ENCODE measurements at places on chromosomes 7 and 10. TPM values are rescaled to one million over a fixed set of nuclear protein-coding genes. Genes with fewer than 3 reads are reported as not detected.

DNA sequence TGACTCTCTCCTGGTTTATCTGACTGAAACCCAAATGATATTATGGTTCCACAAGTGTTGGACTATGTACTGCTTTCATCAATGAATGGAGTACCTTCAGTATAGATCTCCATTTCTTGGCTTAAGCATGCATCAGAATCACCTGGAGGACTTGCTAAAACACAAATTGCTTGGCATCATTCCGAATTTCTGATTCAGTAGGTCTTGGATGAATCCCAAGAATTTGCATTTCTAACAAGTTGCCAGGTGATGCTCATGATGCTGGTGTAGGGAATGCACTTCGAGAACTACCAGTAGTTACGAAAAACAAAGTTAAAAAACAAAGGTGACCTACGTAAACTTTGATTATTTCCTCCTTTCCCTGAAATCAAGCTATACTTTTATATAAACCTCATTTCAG, 119.0 kb upstream of the FEZF1 start:
- H3K4me3 ChIP-seq = no peak overlapping the region
- no peaks in the 10 kb centered on the region for H3K36me3 ChIP-seq
- DNase-seq = no peak
- no peaks in the 10 kb centered on the region for H3K4me1 ChIP-seq

DNA sequence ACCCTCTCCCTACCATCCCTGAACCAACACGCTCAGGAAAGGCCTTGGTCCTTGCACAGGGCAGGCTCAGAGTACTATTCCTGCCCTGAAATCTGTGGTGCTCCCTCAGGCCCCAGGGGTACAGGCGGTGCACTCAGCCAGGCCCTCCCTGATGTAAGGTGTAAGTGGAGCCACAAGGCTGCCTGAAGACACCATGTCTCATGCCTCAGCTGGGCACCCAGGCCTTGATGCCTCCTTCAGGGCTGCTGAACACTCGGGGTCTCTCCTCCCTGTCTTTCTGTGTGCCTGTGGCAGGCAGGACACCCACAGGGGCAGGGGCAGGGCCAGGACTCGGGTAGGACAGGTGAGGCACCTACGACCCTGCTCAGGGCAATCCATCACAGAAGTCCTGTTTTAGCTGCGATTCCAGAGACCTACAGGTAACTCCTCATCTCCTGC, 22.9 kb upstream of the ANTXRL start:
- H3K36me3 ChIP-seq = no peaks in the 10 kb centered on the region
- no peak overlapping the region for H3K4me3 ChIP-seq
- DNase-seq = no peak
- no peaks in the 10 kb centered on the region for H3K4me1 ChIP-seq
- no peak overlapping the region for H3K27ac ChIP-seq

SLK gene
- 58.0 TPM for total RNA-seq

DNA sequence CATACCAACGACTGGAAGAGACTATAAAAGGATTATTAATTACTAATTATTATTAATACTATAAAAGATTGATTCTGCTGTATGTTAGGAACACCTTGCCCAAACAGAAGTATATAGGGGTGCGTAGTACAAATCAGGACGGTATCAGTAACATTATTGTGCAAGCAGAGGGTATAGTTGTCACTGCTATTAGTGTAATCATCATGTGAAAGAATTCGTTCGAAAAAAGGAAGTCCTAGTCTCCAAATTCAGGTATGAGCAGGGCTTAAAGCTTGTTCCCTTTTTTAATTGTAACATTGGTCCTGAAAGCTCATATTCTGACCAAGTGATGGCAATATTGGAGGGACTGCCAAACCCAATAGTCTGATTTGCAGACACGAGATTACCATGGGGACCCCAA, 81.8 kb downstream of the THSD7A start:
- no peak overlapping the region for H3K27ac ChIP-seq
- H3K4me1 ChIP-seq = no peaks in the 10 kb centered on the region
- H3K4me3 ChIP-seq = no peak overlapping the region
- H3K27me3 ChIP-seq = no peaks in the 10 kb centered on the region
- no peaks in the 10 kb centered on the region for H3K36me3 ChIP-seq

DNA sequence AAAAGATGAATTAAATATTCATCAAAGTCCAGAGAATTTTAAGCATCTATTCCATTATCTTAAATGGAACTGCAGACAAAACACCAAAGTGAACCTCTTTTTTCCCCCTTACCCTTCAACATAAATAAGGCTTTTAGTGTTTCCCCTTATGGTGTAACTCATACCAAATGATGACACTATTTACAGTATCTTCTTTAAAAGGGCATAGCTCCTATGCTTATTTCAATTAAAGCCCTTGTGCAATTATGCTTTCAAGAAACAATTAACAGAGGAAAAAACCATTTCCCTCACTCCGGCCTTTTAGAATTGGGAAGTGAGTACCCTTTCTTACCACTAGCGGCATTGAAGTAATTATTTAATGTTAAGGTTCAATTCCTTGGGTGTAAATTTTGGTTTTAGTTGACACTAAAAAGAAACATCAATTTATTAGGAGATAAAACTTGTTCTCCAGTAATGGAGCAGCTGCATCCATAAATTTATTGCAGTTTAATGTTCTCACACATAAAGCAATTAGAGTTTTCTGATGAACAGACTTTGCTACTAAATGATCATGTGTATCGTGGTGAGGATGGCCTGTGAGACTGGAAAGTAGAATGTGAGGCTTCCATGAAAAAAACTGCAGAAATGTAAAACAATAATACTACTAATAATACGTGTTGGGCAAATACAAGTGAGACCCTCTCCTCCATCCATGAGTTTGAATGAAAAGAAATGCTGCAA, 661.3 kb downstream of the PARD3 start:
- H3K4me3 ChIP-seq = no peak overlapping the region
- H3K36me3 ChIP-seq = no peaks in the 10 kb centered on the region
- no peak for DNase-seq
- H3K4me1 ChIP-seq = peaks cover 11% of the 10 kb centered on the region
- H3K27ac ChIP-seq = no peak overlapping the region

DNA sequence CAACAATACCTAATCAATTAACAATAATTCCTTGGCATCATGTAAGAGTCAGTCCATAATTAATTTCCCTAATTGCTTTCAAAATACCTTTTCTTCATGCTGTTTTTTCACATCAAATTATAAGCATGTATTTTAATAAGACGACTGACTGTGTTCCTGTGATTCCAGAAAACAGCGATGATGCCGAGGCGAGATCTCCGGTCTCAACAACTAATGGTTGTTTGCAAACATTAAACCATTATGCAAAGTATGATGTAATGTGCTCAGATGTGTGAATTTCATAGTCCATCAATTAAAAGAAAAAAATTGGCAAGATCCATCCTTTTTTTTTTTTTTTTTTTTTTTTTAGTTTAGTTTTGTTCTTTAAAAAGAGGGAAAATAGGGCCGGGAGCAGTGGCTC, 44.5 kb upstream of the PIP4K2A start:
- H3K27ac ChIP-seq = no peak overlapping the region
- H3K27me3 ChIP-seq = no peaks in the 10 kb centered on the region
- no peak for DNase-seq

AKR1C8 gene
- not detected for total RNA-seq

DNA sequence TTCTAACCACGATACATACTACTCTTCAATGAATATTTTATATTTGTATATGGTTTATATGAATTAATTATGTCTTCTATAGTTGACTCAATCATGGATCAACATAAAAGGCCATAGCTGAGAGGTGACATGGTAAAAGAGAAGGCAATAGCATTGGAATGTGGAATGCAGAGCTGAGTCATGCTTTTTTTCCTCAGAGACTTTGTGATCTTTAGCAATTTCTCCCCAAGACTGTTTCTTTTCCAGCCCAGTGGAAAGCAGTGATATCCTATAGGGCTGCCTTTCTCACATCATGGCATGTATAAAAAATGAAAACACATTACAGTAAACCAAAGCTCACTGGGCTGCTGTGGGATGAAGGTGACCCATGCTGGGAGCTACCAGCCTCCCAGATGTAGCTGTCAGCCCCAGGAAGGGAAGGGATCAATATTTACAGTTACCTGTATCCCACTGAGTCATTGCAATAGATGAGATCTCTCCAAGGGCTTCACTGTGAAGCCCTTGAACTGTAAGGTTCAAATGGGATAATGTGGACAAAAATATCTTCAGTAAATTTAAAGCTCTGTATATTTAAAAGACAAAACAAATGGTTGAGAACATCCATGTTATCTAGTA, 30.2 kb downstream of the SLC39A12 start:
- peak overlapping the region; percentile 53 for H3K27ac ChIP-seq
- no peak overlapping the region for H3K4me3 ChIP-seq
- DNase-seq = peak; percentile 91
- peaks cover 17% of the 10 kb centered on the region for H3K4me1 ChIP-seq
- H3K36me3 ChIP-seq = no peaks in the 10 kb centered on the region
- H3K27me3 ChIP-seq = no peaks in the 10 kb centered on the region

DNA sequence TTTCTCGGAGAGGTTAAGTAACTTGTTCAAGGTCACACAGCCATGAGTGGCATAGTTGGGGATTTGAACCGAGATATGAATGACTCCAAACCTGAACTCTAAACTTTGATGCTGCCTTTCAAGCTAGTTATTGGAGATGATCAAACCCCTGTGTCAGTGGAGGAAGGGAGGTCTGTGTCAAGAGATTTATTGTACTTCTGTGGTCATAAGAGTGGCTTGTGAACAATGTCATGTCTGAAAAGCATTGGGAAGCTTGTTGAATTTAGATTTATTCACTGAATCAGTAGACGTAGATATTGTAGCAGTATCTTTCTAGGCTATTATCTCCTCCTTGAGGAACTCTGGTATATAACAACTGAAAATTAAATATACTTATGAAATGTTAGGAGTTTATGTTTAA, 27.3 kb downstream of the SNX10 start:
- DNase-seq = no peak
- no peaks in the 10 kb centered on the region for H3K27me3 ChIP-seq
- no peaks in the 10 kb centered on the region for H3K36me3 ChIP-seq
- no peak overlapping the region for H3K27ac ChIP-seq

GRCh38 chr7:139718859-139719258, 58.9 kb downstream of the HIPK2 start:
- DNase-seq = no peak
- H3K27me3 ChIP-seq = no peaks in the 10 kb centered on the region
- peaks cover 4% of the 10 kb centered on the region for H3K4me1 ChIP-seq

DNA sequence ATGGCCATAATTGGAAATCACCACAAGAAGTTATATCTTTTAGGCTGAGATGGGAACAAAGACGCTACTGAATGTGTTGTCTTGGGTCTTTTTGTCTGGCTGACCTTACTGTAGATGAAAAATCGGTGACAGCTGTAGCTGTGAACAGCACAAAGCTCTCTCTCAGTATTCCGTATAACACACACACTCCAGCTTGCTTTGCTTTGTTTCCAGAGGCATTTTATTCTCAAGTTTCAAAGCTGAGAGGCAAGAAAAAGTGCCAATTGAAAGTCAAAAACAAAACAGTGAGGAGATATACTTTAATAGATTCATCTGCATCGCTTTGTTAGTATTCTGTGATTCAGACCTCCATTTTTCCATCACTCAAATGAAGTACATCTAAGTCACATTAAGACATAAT, 39.6 kb upstream of the CABCOCO1 start:
- H3K27me3 ChIP-seq = no peaks in the 10 kb centered on the region
- no peak overlapping the region for H3K27ac ChIP-seq
- peaks cover 6% of the 10 kb centered on the region for H3K4me1 ChIP-seq
- H3K4me3 ChIP-seq = no peak overlapping the region

GRCh38 chr7:130909881-130910672, 176.1 kb upstream of the KLF14 start:
- peaks cover 14% of the 10 kb centered on the region for H3K4me1 ChIP-seq
- H3K27ac ChIP-seq = peak overlapping the region; percentile 89
- H3K4me3 ChIP-seq = peak overlapping the region; percentile 97
- no peaks in the 10 kb centered on the region for H3K27me3 ChIP-seq
- peaks cover 14% of the 10 kb centered on the region for H3K36me3 ChIP-seq

All from fibroblast of lung (primary cell).